ENCODE measurements at places on chromosomes 4 and X.

GRCh38 chrX:1582686-1583437 is 8.5 kb upstream of the AKAP17A start:
- DNase-seq: peak; percentile 27

- DNase-seq: no peak
These were observed 41.8 kb downstream of the PHEX start for GRCh38 chrX:22073928-22074327.

DNA sequence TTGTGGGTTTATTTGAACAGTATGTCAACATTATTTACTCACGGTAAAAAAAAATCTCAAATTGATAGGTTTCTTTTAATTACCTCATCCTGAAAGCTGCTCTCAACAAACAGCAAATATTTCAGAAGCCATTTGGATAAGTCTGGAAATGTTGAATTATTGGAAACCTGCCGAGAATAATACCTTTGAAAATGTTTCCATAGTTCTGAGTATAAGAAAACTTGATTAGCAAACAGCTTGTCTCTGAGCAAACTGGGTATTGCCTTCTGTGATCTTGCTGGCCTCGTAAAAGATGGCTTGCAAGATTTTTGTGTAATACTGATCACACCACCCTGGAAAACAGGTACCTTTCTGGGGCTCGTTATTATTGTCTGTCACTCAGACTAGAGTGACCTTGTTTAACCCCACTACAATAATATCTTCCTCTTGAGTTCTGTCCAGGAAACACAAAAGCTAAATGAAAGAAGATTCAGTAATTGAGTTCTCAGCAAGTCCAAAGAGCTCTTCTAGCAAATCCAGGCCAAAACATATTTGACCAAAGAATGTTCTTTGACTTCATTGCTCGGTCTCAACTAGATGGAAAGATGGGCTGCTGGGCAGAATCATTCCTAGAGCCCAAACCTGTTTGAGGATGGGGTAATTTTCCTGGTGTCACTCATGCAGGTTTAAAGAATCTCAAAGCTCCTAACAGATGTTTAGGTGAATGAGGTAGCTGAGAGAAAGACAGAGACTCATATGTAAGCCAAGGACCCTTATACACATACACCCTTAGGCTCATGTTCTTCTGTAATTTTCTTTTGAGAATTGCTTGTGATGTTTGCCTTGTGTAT is 255.6 kb upstream of the JADE1 start:
- DNase-seq: no peak

GRCh38 chrX:134813697-134814096 is 155.4 kb upstream of the PLAC1 start:
- DNase-seq: no peak

GRCh38 chr4:61202638-61203435 is 2.7 kb downstream of the ADGRL3 start:
- DNase-seq: no peak

GRCh38 chr4:177451108-177451500 is 8.9 kb upstream of the AGA start:
- no peak for DNase-seq

GRCh38 chr4:83308672-83309071 is 24.1 kb upstream of the COQ2 start:
- no peak for DNase-seq

- no peak for DNase-seq
These were observed 12.3 kb upstream of the IL21 start for GRCh38 chr4:122633211-122633610.

DNA sequence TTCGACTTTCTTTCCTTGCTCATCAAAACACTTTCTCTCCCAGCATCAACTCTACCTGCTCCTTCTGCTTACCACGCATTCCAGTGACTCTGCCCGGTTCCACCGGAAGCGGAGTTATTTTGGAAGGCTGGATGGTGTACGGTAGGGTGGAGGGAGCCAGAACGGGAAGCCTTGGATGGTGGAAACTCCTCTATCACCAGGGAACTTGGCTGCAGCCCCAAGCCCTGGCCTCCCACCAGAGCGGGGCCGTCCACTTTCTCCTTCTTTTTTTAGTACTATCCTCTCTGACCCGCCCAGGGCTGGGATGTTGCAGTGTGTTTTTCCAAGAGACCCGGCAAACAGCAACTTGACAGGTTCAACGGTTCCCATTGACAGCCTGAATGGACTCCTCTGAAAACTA is 27.6 kb downstream of the ADGRG2 start:
- no peak for DNase-seq

DNA sequence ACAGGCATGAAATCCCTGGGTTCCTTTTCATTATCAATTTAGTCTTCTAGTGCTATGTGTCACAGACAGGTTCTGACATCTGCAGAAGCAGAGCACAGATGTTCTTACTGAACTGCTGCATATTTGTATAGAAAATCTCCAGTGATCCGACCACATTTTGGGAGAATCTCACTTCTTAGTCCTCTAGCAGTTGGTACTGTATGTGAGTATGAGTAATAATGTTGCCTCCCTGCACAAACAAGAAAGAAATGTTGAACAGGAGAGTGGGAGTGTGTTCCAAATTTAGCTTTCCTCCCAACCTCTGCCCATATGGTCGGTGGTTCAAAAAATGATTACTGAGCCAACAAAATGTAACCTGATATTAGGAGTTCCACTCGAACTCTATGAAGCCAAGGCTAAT is 165.3 kb upstream of the GPC4 start:
- no peak for DNase-seq

GRCh38 chrX:39654183-39654925 is 443.4 kb downstream of the BCOR start:
- no peak for DNase-seq

DNA sequence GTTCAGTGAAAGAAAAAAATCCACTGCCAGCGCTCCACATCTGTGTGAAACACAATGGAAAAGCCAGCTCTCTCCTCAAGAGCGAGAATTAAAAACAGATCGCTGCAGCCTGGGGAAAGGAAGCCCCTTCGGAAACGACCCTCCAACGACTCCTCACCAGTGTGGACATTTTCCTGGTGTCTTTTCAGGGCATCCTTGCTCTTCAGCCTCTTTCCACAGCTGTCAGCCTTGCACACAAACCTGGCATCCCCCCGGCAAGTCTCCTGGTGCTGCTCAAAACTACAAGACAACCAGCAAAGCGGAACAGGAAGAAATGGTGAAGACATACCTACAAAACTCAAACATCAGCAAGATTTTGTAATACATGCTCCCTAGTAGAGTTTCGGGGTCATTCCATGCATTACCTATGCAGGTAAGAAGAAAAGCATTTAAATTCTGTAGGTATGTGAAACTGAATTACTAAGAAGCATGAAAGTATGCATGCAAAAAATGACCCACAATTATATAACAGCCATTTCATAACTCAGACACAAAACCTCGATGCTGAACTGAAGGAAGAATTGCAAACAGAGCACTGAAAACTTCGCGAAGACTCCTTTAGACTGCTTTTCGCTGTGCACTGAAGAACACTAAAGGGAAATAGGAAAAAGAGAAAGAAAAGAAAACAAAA is 106.1 kb downstream of the PRDM5 start:
- DNase-seq: no peak

GRCh38 chr4:183402771-183403170 is 41.7 kb upstream of the CDKN2AIP start:
- DNase-seq: no peak

DNA sequence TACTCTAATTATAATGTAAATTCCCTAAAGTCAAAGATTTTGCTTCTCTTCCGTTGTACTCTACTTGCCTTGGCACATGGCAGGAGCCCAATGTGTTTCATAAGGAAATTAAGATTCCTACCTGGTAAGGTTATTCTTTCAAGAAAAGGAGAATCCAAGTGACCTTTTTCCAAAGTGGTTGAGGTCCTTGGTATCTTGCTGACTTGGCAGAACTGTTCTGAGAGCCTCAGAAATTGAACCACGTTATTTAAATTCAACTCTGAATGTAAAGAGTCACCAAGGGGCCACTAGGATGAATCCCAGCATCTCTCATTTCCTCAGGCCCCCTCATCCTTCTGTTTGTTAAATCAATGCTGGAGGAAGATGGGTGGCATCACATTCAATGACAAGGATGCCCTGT is 418.2 kb upstream of the MAGEB2 start:
- no peak for DNase-seq

GRCh38 chr4:129278868-129279267 is 182.9 kb downstream of the C4orf33 start:
- no peak for DNase-seq

DNA sequence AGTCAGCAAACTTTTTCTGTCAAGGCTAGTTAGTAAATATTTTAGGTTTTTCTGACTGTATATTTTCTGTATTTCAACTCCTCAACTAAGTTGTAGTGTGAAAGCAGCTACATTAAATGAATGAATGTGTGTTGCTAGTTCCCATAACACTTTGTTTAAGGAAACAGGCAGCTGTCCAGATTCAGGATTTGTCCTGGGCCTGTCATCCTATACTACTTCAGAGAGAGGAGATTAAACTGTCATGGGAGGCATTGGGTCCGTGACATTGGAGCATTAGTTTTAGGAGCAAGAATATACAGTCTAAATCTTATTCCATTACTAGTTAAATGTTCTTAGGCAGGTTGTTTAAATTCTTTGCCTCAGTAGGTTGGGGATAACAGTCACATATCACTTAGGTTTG is 516.0 kb downstream of the CCSER1 start:
- no peak for DNase-seq

DNA sequence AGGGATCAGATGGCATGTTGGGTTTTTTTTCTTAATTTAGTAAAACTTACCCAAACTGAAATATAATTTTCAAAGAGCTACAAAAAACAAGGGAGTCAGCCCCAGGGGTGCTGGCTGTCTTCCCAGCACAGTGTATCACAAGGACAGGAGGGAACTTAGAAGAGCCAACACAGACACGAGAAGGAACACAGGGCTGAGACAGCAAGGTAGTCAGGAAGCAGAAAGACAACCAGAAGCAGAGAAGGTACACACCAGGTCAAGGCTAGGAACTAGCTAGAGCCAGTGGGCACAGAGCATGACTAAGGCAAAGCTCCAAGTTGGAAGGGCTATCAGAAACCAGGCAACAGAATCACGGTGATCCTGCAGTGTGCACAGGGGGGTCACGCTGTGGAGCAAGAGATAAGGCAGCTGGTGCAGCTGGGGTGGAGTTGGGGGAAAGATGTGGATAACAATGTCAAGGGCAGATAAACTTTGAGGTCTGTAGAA is 168.7 kb downstream of the NR3C2 start:
- no peak for DNase-seq

- no peak for DNase-seq
These were observed 2.9 kb downstream of the SLC30A9 start for GRCh38 chr4:41992967-41993857.

DNA sequence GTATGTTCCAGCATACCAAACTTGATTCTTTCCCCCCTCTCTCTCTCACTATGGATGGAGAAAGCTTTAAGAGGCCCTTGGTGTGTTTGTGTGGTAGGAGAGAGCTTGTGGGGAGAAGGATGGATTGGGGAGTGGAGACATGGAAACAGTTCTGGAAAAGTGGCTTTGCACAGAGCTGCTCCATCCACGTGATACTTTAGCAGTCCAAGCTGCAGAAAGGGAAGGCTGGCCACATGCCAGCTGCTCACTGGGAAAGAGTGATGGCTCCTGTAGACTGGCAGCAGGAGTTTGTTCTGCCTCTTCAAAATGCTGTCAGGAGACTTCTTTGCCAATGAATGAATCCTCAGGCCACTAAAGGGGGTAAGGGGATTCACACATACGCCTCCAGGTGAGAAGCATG is 21.7 kb upstream of the SEC24B start:
- no peak for DNase-seq

- no peak for DNase-seq
These were observed 50.1 kb downstream of the RXFP1 start for GRCh38 chr4:158571736-158572135.

- no peak for DNase-seq
These were observed 226.8 kb downstream of the SHOX start for GRCh38 chrX:857376-857775.

DNA sequence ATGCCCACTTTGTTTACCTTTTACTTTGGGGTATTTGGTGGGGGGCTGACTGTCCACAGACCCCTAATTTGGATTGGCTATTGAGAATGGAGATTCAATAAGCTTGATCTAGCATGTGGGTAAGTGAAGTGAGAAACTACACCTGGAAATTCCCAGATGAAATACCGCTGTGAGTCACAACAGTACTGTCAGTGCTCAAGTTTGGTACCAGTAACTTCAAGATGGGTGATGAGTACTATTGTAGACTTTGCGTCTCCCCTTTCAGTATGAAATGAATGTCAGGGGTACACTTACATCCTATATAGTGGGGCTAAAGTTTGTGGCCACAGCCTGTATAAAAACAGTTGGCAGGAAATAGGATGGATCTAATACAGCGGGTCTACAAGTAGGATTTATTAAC is 33.3 kb downstream of the HMGN5 start:
- no peak for DNase-seq

DNA sequence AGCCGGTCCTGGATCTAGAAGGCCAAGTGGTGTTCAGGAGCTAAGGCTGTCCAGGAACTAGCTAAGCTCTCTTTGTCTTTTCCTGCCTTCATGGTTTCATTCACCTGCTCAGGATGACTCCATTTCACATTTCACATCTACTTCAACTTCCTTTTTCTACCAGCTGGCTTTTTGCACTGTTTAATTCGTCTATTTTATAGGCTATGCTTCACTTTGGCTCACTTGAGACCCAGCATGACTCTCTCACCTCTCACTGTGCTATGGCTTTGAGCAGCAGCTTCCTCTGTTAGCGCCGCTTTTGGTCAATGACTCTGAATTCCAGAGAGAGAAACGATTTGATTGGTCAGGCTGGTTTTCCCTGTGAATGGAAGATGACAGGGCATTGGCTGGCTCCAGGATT is 213.5 kb upstream of the CLNK start:
- DNase-seq: no peak

DNA sequence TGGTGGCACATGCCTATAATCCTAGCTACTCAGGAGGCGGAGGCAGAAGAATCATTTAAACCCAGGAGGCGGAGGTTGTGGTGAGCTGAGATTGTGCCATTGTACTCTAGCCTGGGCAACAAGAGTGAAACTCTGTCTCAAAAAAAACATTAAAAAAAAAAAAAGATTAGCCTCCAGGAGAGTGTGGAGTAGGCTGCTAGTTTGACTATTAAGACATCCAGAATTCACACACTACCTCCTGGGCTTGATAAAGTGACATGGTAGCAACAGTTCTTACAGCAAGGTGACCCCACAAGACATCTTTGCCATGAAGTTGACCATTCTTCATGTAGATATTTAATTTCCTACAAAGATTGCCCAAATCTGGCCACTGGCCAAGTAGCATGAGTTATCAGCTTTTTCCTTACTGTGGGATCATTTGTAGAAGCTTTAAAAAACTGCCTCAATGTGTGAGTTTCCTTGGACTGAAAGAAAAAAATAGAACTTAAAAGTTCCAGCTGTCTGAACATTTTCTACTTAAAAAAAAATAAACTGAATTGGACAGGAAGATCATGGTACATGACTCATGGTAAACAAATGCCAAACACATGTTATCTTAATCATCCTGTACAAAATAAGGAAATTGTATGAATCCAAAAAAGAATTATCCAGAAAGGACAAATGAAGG is 35.3 kb upstream of the SPRY1 start:
- no peak for DNase-seq
